Stimulated activated CD4-positive, alpha-beta T cell treated with anti-CD3 and anti-CD28 coated beads, Interleukin-15, amount 100 ng/mL, for 1 hour (primary cell): ENCODE measurements at places on chromosomes 2 and 18.

DNA sequence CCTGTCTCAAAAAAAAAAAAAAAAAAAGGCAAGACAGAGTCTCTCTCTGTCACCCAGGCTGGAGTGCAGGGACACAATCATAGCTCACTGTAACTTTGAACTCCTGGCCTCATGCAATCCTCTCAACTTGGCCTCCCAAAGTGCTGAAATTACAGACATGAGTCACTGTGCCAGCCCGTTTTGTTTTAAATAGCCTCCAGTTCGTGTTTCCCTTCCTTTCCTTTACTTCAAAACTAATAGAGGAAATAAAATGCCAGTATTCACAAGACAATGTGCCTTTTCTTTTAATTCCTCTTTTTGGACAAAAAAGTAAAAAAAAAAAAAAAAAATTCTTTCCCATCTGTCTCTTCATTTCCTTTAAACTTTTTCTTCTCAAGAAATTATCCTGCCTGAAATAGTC lies 54.5 kb upstream of the ACMSD start:
- DNase-seq: no peak

- DNase-seq: no peak
Observed at GRCh38 chr2:232526372-232526941, 497 bp downstream of the CHRND start.

DNA sequence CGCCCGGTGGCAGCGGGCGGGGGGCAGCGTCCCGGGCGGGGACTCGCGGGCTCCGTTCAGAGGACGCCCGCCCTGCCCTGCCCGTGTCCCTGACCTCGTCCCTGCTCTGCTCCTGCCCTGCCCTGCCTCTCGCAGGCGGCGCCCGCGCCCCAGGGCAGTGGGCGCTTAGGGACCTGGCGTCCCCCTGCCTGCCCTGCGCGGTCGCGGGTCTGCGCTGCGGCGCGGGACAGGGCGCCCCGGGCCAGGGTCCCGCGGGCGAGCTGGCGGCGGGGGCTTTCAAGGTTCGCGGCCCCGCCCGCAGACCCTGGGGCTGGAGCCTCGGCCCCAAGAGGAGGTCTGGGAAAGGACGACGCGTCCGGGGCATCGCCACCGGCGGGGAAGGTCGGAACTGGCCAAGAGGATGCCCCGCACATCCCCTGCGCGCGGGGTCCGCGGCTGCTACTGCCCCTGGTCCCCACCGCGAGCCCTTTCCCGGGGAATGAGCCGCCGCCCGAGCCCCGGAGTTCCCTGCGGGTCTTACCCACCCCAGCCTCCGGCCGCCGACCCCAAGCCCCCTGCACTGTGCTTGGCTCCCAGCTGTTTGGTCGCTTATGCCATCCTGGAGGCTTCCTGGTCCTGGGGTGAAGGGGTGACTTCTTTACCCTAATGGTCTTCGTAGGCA lies 679 bp downstream of the RNF144A start:
- DNase-seq: no peak

GRCh38 chr2:239640210-239640609 lies 239.4 kb upstream of the HDAC4 start:
- no peak for DNase-seq

- DNase-seq: no peak
Observed at GRCh38 chr2:34030273-34030672, 431.2 kb upstream of the FAM98A start.

DNA sequence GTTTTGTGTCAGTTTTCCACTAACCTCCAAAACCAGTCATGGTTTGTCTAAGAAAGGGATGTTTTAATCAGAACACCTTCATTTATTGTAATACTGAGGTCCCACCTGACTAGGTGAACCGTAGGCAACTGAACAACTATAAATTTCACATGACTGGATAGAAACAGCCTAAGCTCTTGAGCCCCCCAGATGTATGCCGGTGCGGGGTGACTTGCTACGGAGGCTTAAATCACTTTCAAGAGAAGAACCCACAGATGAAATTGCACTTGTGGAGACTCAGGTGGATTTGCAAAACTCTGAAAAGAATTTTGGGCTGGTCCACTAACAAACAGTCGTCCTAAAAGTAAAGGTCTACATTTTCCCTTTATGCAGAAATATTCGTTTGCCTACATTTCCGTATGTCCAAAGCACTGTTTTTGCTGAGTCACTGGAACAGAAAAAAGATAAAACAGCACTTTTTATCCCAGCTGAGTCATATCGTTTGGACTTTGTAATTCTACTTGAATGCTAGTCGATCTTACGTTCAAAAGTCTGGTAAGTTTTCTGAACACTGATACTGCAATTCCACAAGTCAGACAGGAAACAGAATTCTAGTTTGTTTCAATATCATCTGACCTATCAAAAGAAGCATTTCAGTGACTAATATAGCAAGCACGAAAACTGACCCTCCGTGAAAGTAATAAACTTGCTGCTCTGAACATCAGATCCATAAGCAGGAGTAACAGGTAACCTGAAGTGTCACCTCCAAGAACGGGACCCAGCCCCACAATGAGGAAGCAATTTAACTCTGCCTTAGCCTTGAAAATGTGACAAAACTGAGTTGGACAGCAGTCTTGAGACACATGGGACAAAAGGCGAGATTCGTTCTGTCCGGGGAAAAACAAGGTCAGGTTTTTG lies 18.1 kb downstream of the ZNF516 start:
- DNase-seq: no peak

DNA sequence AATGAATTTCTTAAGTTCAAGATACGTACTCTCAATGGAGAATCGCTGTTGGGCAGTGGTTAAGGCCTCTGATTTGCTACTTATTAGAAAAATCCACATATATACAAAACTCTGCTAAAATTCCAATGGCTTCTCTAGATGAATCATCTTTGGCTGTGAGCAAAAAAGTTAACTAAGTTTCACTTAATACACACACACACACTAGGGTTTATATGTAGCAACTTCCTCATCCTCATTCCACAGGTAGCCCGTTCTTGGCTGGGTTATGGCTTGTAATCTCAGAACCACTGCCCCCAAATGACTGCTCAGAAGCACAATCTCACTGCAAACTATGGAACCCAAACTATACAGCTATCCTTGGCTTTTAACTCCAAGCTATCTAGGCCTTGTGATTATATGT lies 99.7 kb downstream of the SMAD2 start:
- DNase-seq: no peak

GRCh38 chr2:182713601-182714000 lies 2.5 kb upstream of the DNAJC10 start:
- DNase-seq: no peak

- no peak for DNase-seq
Observed at GRCh38 chr2:70985283-70985688, 6.9 kb downstream of the ANKRD53 start.

GRCh38 chr18:62023536-62023935 lies 130.7 kb upstream of the RNF152 start:
- DNase-seq: no peak

DNA sequence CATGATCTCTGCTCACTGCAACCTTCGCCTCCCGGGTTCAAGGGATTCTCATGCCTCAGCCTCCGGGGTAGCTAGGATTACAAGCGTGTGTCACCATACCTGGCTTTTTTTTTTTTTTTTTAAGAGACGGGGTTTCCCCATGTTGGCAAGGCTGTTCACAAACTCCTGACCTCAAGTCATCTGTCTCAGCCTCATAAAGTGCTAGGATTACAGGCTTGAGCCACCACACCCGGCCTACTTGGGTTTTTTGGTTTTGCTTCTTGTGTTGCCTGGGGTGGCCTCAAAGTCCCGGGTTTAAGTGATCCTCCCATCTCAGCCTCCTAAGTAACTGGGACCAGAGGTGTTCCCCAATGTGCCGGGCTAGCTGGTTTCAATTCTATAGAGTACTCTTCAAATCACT lies 64.6 kb downstream of the NAPG start:
- no peak for DNase-seq

DNA sequence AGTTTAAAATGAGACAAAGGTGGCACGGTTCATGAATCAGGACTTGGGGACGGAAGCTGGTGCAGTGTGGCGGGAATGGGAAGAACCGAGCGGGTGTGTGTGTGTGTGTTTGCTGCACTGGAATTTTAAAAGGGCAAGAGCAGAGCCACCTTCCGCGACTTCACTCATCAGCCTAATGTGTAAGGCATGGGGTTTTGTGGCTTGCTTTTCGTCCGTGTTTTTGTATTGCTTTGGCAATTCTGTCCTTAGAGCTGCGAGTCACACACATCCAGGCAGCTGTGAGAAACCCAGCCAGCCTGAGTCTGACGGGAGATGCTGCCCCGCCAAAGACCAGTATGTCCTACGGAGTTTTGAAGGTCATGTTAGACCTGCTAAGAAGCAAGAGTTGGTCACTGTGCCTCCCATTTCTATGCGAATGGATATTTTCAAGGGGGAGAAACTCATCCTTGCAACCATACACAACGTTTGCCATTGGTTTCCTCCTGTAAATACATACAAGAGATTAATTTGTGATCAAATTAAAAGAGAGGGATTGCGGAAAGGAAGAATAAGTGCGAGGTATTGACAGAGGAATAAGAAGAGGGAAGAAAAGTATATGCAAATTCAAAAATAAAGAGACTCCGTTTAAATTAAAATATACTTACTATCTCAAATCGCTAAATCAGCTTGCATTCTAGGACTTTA lies 665 bp upstream of the CACNB4 start:
- no peak for DNase-seq

- DNase-seq: no peak
Observed at GRCh38 chr2:202560200-202560599, 74.6 kb upstream of the FAM117B start.

GRCh38 chr2:144402251-144402650 lies 117.7 kb downstream of the ZEB2 start:
- no peak for DNase-seq

GRCh38 chr2:105394951-105395611 lies 3.8 kb downstream of the FHL2 start:
- DNase-seq: no peak

- no peak for DNase-seq
Observed at GRCh38 chr2:155913356-155913755, 419.2 kb downstream of the NR4A2 start.

GRCh38 chr18:55402731-55403405 lies 185.1 kb downstream of the TCF4 start:
- no peak for DNase-seq

GRCh38 chr2:236684504-236685256 lies 115.1 kb downstream of the ACKR3 start:
- DNase-seq: no peak

- no peak for DNase-seq
Observed at GRCh38 chr2:203327582-203327900, 653 bp upstream of the ABI2 start.

- no peak for DNase-seq
Observed at GRCh38 chr2:159572459-159572858, 43.9 kb downstream of the BAZ2B start.

DNA sequence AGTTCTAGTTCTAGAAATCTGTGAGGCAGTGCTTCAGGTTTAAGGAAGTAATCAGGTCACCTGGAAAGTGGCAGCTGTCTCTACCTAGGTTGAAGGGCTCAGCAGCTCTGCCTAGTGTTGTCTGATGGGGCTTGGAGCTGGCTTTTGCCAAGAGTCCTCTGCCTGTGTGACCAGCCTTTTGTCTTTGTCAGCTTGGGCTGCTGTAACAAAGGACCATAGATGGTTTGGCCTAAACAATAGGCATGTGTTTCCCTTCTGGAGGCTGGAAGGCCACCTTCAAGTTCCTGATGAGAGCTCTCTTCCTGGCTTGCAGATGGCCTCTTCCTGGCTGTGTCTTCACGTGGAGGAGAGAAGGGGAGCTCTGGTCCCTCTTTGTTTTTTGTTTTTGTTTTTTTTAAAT lies 13.3 kb downstream of the UBE2F start:
- no peak for DNase-seq

DNA sequence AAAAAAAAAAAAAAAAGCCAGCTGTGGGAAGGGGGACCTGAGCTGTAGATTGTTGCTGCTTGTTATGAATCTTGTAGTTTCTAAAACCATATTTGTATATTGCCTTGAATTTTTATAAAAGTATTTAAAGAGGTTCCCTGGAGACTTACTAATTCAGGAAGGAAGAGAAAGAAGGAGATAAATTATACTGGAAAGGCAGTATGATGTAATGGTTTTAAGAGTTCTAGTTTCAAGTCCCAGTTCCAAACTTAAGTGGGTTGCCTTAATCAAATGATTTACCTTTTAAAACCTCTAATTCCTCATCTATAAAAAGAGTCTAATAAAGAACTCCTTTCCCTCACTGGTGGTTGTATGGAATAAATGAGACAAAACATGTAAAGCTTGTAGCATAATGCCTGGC lies 62.2 kb downstream of the PTRHD1 start:
- no peak for DNase-seq
